Activated CD4-positive, alpha-beta T cell treated with anti-CD3 and anti-CD28 coated beads, Interleukin-2, amount 50 U/mL, for 16 hours (primary cell): ENCODE measurements at places on chromosomes 4 and X.
A peak's percentile ranks its signal among the peaks of the same experiment; 100 is the strongest.

DNA sequence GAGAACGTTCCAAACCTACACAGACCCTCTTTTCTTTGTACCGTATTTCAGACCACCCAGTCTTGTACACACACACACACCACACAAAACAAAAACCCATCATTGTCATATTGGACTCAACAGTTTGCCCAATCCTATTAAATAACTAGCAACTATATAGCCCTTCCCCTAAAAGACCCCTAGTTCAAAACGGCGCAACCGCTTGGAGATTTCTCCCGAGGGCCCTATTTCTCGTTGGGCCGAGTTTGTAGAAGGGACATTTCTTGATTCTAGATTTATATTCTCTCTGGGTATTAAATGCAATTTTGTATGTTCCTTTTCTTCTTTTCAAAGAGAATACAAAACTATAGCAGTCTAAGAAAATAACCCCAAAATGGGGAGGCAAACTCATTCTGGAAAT, 547 bp upstream of the PDGFRA start:
- no peak for DNase-seq

GRCh38 chr4:36823199-36823967, 421.2 kb upstream of the NWD2 start:
- DNase-seq, result no peak

- no peak for DNase-seq
These were observed 6.6 kb downstream of the ARL9 start for GRCh38 chr4:56512166-56512565.

GRCh38 chr4:80535551-80535950, 200.0 kb downstream of the CFAP299 start:
- no peak for DNase-seq

- DNase-seq, result no peak
These were observed 276.7 kb upstream of the KLF3 start for GRCh38 chr4:38387348-38387747.

DNA sequence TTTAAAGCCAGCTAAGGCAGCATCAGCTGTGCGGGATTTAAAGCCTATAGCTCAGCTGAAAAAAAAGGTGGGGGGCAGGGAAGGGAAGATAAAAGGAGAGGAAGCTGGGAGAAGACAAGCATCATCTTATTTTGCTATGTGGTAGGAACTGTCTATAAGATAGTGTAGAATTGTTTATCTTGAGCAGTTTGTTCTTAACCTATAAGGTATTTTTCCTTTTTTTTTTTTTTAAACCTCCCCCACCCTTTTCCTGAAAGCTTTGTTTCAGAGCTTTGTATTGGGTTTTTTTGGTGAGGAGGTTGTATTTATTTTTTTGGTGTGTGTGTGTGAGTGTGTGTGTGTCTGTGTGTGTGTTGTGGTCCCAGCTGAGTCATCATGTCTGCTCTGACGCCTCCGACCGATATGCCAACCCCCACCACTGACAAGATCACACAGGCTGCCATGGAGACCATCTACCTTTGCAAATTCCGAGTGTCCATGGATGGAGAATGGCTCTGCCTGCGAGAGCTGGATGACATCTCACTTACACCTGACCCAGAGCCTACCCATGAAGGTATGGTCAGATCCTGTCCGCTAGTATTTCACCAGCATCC, 531 bp downstream of the RUFY3 start:
- DNase-seq, result peak; percentile 28
